ENCODE measurements at places on chromosomes 3 and 15. TPM values are rescaled to one million over a fixed set of nuclear protein-coding genes. Genes with fewer than 3 reads are reported as not detected.

SEMA5B gene
- not detected for total RNA-seq

SELENOK gene
- 54.8 TPM for total RNA-seq

RHCG gene
- not detected for total RNA-seq

IGDCC3 gene
- total RNA-seq, result not detected

SPINK8 gene
- total RNA-seq, result not detected

DNA sequence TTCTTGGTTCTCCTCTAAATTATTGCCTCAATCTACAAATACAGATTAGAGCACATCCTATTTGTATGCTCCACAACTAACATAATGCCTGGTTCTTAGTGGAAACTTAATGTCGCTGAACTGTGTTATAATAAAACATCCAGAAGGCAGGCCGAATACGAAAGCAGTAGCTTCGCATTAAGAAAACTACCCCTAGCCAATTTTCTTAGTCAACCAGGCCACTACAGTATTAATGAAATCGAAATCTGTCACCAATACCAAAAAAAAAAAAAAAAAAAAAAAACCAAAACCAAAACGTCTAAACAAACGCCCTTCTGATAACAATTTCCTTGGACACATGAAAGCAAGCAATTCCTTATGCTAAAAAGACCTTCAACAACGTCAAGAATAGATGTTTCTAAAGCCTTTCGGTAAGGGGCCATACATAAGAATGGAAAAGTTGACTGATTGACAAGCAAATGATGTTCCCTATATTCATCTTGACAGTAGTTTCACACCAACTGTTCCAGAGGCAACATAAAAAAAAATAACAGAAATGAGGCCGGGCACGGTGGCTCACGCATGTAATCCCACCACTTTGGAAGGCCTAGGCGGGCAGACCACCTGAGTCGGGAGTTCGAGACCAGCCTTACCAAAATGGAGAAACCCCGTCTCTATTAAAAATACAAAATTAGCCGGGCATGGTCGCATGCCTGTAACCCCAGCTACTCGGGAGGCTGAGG lies 1.3 kb downstream of the DENND6A start:
- DNase-seq, result no peak

DNA sequence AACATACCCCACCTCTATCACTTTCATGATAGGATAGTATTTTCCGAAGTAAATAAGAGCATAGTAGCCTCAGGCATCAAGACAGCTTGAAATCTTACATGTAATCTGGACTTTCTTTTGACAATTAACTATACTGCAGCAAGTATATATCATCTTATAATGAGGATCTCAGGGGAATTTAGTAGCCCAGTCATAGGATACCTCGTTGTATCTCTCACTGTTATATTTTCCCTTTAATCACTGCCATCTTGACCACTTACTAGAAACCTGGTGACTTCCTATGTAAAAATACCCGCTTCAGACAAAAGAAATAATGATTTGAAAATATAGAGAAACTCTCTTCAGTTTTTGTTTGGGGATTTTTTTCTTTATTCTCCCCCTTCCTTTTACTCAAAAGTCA lies 88.2 kb downstream of the SERPINI1 start:
- DNase-seq, result no peak

GRCh38 chr3:185702262-185703225 lies 116.4 kb downstream of the SENP2 start:
- peak; percentile 24 for DNase-seq

- DNase-seq, result no peak
These were observed 4.6 kb downstream of the MCCC1 start for GRCh38 chr3:183094711-183095110.

- DNase-seq, result no peak
These were observed 576.3 kb downstream of the GRM7 start for GRCh38 chr3:7437231-7437630.

DNA sequence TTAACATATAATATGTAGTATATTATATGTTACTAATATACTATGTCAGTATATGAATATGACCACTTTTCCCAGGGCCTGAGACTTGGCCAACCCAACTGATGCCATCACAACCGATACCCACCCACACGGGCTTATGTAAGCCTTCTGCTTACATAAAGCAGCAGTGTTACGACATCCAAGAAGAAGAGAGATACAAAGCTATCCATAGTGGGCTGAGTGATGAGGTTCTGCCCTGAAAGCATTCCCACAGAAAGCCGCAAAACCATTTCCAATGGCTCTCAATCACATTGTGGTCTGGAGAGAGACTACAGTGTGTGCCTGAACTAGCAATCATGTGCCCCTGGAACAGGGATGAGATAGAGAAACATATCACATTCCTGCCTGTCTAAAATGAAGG lies 177.9 kb downstream of the PLOD2 start:
- no peak for DNase-seq

DNA sequence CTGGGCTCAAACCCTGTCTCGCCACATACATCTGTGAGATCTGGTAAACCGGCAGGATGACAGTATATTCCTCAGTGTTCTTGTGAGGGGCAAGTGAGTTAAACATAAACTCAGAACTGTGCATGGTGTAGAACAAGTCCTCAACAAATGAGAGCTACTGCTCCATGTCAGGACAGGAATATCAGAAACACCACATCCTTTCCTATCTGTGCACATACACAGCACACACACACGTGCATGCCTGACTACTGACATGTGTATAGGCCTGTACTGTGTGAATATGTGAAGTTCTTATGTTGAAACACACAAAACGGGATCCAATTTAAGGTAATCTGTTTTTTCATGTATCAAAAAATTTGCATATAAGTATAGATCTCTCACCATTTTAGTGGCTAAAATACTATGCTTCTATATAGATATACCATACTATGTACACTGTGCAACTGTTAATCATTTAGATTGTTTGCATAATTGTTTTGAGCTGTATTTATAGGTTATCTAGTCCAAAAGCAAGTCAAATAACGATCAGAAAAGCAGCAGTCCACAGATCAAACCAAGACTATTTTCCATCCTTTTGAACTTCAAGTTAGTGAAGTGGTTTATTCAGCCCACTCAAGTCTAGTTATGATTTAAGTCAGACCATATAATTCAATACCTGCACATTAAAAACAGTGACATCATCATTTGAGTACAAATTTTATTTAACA lies 44.8 kb downstream of the CCR4 start:
- DNase-seq, result no peak

GRCh38 chr3:163261056-163261455 lies 1764.4 kb downstream of the OTOL1 start:
- DNase-seq, result no peak

All from Daoy (cell line).